Stimulated activated CD4-positive, alpha-beta T cell treated with anti-CD3 and anti-CD28 coated beads, Interleukin-4, amount 100 ng/mL, for 1 hour (primary cell): ENCODE measurements at places on chromosomes 1 and 21.
A peak's percentile ranks its signal among the peaks of the same experiment; 100 is the strongest.

GRCh38 chr1:205319081-205320018 is 2.2 kb downstream of the NUAK2 start:
- DNase-seq, result peak; percentile 20

DNA sequence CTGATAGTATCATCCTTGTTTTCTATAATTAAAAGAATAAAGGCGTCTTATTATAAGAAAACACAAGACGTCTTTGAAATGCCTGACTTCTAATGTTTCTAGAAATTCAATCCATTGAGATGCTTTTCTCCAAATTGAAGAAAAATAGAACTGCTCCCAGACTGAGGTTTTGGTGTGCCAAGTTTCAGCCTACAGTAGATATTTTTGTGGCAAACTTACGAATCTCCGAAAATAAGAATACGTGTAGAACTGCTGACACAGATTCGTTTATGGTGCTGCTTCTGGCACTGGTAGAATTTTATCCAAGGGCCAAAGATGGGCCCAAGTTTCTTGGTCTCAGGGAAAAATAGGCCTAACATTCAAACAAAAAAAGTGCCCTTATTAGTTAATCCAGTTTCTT is 554.5 kb upstream of the NR5A2 start:
- no peak for DNase-seq

- no peak for DNase-seq
These were observed 51.0 kb downstream of the NME7 start for GRCh38 chr1:169316556-169316955.

DNA sequence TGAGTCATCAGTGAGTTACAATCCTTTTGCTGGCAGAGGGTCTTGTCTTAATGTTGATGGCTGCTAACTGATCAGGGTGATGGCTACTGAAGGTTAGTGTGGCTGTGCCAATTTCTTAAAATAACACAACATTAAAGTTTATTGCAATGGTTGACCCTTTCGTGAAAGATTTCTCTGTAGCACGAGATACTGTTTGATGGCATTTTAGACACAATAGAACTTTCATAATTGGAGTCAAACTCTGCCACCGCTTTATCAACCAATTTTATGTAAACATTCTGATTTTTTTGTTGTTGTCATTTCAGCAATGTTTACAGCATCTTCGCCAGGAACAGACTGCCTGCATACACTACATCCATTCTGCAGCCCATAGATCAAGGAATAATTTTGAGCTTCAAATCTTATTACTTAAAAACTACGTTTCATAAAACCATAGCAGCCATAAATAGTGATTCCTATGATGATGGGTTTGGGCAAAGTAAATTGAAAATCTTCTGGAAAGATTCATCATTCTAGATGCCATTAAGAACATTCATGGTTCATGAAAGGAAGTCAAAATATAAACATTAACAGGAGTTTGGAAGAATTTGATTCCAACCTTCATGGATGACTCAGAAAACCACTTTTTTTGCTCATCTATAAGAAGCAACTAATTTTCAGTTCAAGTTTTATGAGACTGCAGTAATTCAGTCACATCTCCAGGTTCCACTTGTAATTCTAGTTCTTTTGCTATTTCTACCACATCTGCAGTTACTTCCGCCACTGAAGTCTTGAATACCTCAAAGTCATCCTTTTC is 85.9 kb downstream of the TYW3 start:
- no peak for DNase-seq

- DNase-seq, result no peak
These were observed 32.1 kb downstream of the S1PR1 start for GRCh38 chr1:101268893-101269292.

- peak; percentile 26 for DNase-seq
These were observed 11.5 kb upstream of the PLA2G5 start for GRCh38 chr1:20058531-20058930.

- DNase-seq, result no peak
These were observed 36.2 kb upstream of the DUSP10 start for GRCh38 chr1:221778125-221778524.

DNA sequence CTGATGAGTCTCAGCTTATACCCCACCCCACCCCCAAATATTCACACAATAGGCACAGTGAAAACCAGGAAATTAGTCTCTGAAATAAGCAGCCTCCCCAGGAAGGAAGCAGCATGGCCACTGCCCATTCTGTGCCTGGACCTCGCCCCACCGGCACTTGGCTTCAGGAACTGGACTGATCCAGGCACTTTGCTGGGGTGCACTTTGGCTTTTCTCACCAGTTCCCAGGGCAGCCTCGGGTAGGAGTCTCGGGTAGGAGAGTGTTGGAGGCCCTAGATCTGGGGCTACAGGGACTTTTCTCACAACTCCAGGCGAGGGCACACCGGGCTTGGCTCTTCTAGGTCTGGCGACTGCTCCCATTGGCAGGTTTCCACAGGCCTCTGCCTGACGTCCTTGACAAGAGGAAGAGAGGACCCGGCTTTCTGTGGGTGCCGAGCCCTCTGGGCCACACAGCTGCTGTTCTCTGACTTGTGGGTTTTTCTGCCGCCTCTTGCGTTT is 18.7 kb downstream of the ADARB1 start:
- no peak for DNase-seq

DNA sequence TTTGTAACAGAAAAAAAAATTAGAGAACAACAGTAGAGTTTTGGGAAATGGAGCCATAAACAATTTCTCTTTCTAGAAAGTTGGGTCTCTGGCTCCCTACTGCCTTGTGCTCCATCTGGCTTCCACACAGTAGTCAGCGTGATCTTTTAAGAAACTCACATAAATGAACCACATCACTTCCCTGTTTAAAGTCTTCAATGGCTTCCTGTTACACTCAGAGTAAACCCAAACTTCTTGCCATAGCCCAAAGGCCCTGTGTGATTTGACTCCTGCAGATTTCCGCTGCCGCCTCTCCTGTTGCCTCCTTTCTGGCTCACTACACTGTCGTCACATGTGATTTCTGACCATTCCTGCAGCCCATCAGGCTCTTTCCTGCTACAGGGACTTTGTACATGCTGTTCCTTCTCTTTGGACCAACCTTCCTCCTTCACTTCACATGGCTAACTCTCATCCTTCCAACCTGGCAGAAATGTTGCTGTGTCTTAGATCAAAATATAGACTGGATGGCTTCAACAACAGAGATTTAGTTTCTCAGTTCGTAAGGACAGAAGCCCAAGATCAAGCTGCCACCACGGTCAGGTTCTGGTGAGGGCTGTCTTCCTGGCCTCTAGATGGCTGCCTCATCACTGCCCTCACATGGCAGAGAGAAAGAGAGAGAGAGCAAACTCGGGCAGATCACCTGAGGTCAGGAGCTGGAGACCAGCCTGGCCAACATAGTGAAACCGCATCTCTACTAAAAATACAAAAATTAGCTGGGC is 34.0 kb downstream of the OPRD1 start:
- DNase-seq, result no peak

DNA sequence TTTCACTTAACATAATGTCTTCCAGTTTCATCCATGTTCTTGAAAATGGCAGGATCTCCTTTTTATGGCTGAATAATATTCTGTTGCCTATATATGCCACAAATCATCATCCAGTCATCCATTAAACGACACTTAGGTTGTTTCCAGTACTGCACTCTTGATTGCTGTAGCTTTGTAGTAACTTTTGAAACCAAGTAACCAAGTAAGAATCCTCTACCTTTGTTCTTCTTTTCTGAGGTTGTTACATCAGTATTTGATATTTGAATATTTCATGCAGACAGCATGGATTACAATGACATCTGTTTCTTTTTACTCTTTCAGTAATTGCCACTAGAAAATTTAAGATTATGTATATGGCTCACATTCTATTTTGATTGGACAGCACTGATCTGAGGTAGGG is 22.1 kb upstream of the PRDM2 start:
- DNase-seq, result no peak

DNA sequence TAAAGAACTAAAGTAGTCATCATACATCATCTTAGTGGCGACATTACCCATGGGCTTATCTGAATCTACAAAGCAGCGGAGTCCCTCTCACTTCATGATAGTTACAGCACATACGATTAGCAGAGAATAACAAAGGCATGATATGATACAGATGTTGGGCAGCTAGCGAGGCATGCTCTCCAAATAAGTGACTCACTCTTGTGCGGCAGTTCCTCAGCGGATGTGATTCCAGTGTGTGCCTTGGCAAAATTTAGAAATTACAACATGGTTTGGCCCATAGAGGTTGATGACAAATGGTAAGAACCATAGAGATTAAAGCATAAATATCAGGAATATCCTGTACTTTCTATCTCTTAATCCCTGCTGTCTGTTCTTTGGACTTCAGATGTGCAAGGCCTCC is 48.1 kb upstream of the PAXBP1 start:
- DNase-seq, result no peak

DNA sequence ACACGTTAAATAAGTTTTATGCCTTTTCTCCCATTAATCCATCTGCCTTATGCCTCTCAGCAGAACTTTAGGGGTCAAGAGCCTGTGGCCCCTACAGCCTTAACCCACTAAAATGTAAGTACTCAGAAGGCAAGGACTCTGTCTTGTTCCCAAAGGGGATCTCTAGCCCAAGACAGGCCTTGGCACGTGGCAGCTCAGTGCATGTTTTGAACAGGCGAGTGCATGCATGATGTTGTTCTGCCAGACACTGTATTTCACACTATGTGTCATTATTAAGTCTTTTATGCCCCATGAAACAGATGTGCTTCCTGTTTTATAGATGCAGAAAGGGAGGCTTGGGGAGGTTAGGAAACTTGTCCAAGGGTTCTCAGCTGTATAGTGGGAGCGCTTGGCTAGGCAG is 102.8 kb downstream of the ETS2 start:
- no peak for DNase-seq

GRCh38 chr1:226111098-226111882 is 48.8 kb downstream of the H3-3A start:
- DNase-seq, result no peak

GRCh38 chr1:110003747-110004428 is 19.3 kb downstream of the AHCYL1 start:
- peak; percentile 45 for DNase-seq

- DNase-seq, result no peak
These were observed 108.1 kb downstream of the KAZN start for GRCh38 chr1:14706631-14707030.

DNA sequence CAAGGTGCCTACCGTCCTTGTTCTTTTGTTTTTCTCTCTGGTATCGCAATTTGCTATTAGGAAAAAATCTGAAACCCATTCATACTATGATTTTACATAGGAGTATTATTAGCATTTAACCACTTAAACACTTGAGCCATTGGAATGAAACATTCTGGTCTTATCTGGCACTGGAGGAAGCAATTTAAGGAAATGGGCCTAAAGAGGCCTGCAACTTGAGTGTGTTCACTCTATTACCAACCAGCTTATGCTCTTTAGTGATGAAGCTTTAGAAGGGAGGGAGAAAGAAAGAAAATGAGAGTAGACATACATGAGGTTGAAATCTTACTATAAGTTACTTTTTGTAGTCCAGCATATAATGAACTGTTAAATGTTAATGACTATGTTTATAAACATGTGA is 5.7 kb downstream of the GJA5 start:
- DNase-seq, result no peak

DNA sequence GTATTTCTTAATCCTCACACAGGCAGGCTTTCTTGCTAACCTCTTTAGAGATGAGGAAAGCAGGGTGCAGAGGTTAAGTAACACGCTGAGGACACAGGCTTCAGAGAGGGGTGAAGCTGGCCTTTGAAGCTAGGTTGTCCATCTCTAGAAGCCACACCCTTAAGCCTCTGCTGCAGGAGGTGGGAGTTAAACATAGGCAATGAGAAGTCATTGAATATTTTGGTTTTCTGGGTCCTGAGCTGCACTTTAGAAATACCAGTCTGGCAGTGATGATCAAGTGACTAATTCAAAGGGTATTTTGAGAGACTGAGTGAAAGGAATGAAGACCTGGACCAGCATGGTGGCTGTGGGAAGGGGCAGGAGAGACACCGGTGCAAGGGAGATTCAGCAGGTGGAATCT is 9.9 kb downstream of the KCNJ15 start:
- DNase-seq, result no peak

DNA sequence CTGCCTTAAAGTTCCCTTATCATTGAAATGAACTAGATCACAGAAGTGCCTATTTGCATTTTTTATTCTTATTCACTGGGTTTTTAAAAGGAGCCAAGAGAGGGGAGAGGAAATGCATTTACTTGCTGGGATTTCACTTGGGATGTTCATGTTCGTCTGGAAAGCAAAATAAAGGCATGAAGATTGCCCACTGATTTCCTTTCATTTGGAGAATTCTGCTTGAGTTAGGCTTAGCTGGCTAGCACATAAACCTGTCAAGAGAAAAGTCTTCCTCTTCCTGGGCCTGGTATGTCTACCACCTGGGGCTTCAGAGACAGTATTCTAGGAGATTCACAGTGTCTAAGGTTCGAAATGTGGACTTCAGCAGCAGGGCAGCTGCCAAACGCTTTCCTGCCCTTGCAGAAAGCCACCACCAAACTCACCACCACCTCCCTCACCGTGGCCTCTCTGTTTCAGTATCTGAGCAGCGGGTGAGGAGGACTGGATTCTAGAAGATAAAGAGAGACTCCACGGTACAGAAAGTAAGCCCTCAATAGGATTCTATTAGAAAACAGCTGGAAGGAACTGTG is 44.5 kb downstream of the HIVEP3 start:
- no peak for DNase-seq

- no peak for DNase-seq
These were observed 52.8 kb downstream of the FHAD1 start for GRCh38 chr1:15299806-15300205.

- no peak for DNase-seq
These were observed 104.1 kb downstream of the SYF2 start for GRCh38 chr1:25128121-25128621.

DNA sequence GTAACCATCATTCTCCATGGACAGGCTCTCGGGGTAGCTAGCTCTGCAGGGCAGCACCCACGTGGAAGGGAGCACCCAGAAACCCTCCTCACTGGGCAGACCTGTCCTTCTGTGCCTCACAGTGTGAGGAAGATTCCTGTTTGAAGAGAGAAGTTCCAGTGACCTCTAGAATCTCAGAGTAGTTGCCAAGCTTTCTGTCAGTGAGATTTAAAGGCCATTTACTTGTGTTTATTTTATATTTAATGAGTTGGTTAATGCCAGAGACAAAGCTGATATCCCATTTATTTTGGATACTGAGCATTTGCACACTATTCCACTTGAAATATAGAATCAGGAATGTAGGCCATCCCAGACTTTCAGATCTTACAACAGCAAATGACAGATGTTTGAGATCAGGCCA is 28.7 kb downstream of the MTARC1 start:
- no peak for DNase-seq

DNA sequence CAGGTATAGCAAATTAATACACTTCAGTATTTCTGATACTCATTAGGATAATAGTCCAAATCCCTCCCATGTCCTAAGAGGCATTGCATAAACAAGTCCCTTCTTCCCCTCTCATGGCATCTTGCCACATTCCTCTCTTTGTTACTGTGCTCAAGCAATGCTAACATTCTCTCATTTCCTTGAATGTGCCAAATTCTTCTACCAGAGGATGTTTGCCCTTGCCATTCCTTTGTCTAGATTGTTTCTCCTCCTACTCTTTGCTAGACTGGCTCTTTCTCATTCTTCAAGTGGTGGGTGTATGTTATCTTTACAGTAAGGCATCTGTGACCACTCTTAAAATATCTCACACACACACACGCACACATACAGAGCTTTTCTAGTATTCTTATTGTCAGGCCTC is 621.0 kb upstream of the CXADR start:
- DNase-seq, result no peak
